Fibroblast of skin of left quadriceps (primary cell): ENCODE measurements at places on chromosomes 12 and 14.

DNA sequence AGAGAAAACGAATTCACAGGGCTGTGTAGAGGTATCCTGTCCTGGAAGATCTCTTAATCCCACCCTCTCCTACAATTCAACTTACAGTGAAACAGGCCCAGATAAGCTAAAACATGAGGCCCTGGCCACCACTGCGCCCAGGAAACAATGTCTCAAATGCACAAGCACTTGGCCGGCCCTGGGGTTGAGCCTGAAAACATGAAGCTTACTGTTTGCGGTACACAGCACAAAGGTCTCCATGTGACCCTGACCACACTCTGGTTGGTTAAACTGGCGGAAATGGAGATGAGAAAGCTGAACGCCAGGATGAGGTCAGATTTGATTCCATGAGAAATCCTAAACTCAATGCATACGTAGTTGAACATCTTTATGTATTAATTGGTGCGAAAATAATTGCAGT lies 16.4 kb downstream of the WSB2 start:
- no peak for DNase-seq

DNA sequence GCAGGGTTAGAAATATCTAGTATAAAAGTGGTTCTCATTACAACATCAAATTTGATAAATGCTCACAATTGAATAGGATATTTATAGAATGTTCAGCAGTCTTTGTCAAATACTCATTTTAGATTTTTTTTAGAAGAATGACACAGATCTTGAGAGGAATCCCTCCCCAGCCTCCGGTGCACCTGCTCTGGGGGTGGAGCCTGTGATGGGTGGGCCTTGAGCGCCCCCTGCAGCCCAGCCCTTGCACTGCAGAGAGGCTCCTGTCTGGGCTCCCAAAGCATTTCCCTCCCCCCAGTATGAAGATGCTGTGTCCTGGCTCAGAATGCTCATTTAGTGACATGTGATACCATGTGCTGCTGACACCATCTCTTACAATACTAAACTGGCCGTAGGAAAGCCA lies 792.3 kb downstream of the TMEM121 start:
- DNase-seq, result no peak

- no peak for DNase-seq
Measured at GRCh38 chr14:54698501-54698900, 131.6 kb downstream of the SAMD4A start.

- DNase-seq, result no peak
Measured at GRCh38 chr12:118150625-118151024, 14.7 kb downstream of the PEBP1 start.

DNA sequence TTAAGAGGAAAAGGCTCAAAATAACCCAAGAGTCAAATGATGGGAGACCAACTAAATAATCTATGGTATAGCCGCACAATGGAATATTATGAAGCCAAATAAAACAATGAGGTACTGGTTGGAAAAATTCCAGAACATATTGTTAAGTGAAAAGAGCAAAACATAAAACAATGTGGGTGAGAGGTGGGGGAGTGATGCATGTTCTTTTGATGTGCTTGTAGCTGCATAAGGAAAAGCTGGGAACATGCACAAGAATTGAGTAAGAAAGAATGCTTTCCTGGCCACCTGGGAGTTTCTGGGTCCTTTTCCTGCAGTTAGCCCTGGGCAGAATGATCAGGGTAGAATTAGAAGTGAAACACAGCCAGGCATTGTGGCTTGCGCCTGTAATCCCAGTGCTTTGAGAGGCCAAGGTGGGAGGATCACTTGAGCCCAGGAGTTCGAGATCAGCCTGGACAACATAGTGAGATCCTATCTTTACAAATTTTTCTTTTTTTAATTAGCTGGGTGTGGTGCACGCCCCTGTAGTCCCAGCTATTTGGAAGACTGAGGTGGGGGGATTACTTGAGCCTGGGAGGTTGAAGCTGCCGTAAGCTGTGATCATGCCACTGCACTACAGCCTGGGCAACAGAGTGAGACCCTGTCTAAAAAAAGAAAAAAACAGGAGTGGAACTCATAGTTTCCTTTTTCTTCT lies 7.9 kb downstream of the ABCB9 start:
- no peak for DNase-seq

- DNase-seq, result no peak
Measured at GRCh38 chr14:105168496-105168978, at the start of gene JAG2. JAG2 (minus strand) TSS chr14:105168776; CDS start chr14:105168420, 356 bp downstream.

- DNase-seq, result peak; percentile 63
Measured at GRCh38 chr12:114835031-114835430, 151.1 kb upstream of the TBX3 start.

- DNase-seq, result no peak
Measured at GRCh38 chr14:68575426-68575825, 217.4 kb downstream of the ZFP36L1 start.
